ENCODE measurements at places on chromosomes 6 and 20.

DNA sequence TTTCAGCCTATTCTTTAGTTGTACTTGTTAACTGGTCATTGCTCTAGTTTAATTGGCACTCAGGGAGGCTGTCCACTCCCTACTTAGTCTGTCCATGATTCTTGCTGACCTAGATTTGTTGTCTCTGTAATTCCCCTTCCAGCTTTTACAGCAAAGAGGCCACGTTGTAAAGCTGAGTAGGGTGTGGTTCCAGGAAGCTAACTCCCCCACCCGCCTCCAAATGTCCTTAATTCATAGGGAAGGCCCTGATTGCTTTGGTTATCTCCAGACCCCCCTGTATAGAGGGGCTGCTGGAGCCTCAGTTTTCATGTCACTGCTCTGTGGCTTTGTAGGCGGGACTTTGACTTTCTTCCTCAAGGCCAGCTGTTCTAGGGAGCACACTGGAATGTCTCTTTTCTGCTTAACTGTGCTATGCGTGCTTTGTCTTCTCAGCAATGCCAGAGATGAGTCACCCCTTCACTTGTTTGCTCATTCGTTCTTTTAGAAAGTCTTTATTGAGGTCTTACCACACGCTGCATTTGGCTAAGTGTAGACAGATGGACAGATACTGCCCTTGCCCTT is 175.1 kb upstream of the JAG1 start:
- DNase-seq: peak; percentile 94

- DNase-seq: peak; percentile 25
These were observed 247.8 kb upstream of the JAG1 start for GRCh38 chr20:10921491-10922010.

- peak; percentile 45 for DNase-seq
These were observed 80.5 kb downstream of the SMPDL3A start for GRCh38 chr6:122869437-122870024.

- no peak for DNase-seq
These were observed 12.7 kb upstream of the PRELID3B start for GRCh38 chr20:59055302-59055701.

DNA sequence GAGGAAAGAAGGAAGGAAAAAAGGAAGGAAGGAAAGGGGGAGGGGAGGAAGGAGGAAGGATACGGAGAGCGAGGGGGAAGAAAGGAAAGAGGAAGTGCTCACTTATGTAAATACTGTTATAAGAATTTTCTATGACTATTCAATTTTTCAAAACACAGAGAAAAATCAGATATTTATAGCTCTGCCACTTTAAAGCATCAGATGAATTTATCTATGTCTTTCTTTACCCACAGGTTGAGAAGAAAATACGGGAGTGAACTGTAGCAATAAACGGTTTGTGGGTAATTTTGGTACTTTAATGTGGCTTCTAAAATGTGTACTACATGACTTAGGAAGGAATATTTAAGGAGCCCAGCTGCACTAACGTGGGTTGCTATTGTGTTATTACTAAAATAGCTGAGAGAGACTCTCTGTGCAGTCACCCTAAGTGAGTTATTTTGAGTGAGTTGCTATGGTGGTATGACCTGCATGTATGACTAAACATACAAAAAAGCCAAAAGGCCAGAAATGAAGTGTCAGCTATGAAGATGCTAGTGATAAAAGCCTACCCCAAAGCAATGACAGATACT is 225.5 kb downstream of the SOD2 start:
- DNase-seq: peak; percentile 32

GRCh38 chr6:82364087-82365015 is 734 bp downstream of the TPBG start:
- DNase-seq: peak; percentile 69

- DNase-seq: no peak
These were observed 54.2 kb upstream of the SIRPA start for GRCh38 chr20:1840817-1841553.

- no peak for DNase-seq
These were observed 24.2 kb downstream of the MDGA1 start for GRCh38 chr6:37673436-37673835.

- DNase-seq: no peak
These were observed 93.2 kb downstream of the CLVS2 start for GRCh38 chr6:123089226-123089625.

- DNase-seq: no peak
These were observed 115.1 kb upstream of the SOX4 start for GRCh38 chr6:21478411-21478810.

- DNase-seq: peak; percentile 89
These were observed 79.9 kb downstream of the ATXN1 start for GRCh38 chr6:16681260-16681873.

DNA sequence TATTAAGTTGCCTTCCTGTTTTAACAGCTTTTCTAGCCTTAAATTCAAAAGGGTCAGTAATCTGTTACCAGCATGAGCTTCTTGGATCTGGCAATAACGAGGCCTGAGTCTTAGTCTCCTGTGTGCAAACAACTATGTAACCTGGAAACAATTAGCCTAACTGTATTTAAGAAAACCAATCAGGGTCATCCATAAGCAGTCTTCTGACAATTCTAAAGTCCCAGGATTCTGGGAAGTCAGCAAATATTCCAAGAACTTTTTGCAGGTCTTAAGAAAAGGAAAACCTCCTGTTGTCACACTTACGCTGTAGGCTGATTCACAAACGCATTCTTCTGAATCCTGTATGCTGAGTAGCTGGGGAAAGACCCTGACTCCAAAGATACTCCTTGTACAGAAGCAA is 90.4 kb downstream of the COL12A1 start:
- DNase-seq: peak; percentile 41

GRCh38 chr20:44418069-44418905 is 57.4 kb upstream of the TTPAL start:
- no peak for DNase-seq

- no peak for DNase-seq
These were observed 39.9 kb upstream of the RNF8 start for GRCh38 chr6:37313723-37314486.

DNA sequence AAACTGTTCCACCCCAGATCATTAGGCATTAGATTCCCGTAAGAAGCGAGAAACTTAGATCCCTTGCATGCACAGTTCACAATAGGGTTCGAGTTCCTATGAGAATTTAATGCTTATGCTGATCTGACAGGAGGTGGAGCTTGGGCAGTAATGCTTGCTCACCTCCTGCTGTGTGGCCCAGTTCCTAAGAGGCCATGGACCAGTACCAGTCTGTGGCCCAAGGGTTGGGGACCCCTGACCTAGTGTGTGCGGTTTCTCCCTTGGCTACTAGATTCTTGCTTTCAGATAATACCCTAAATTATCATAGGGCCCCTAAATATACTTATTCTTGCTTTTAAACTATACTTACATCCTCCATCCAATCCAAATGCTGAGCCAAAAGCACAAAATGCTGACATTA is 1.9 kb upstream of the GPSM3 start:
- no peak for DNase-seq

GRCh38 chr6:129644567-129645015 is 65.4 kb downstream of the ARHGAP18 start:
- peak; percentile 78 for DNase-seq

GRCh38 chr20:38751360-38751976 is 3.2 kb downstream of the ACTR5 start:
- peak; percentile 36 for DNase-seq

GRCh38 chr6:66662196-66662595 is 955.2 kb upstream of the EYS start:
- no peak for DNase-seq

DNA sequence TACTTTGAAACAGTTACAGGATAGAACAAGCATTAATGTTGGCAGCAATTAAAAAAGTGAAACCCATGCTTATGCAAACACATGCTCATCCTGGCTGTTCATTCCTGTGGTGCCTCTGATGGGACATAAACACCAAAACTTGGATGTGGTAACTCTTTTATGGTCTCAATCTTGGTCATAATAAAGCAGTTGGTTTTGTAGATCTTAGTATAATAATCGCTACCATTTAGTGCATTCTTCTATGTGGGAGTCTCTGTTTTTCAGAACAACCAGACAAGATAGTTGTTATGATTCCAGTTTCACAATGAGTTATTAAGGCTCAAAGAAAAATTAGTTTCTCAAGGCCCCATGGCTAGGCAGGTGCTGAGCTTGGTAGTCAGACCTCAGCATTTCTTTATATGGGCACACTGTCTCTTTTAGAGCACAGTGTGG is 184.0 kb downstream of the UTRN start:
- DNase-seq: peak; percentile 64

GRCh38 chr6:24214984-24215383 is 89.0 kb downstream of the NRSN1 start:
- DNase-seq: no peak

DNA sequence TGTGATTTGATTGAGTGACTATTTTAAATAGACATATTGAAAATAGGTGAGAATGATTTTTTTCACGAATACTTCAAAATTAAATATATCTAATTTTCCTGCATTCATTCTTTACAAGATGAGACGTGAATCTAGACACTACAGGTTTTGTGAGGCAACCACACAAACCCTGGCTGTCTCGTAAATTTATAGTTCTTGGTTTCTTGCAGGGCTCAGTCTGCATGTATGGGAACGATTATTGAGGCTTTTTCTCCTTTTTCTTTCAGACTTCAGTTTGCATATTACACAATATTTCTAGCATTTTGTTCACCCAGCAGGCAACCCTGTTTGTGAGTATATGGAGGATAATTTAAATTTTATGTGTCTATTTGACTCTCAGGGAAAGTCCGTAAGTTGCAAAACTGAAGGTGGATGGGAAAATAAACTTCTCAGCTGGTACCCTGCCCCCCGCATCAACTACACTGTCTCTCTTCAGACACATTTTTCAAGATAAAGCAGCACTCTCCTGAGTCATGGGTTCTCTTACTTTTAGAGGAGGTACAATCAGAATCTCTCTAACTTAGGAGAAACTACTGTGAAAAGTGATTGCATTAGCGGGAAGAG is 1349.3 kb downstream of the GRIK2 start:
- DNase-seq: no peak

- DNase-seq: no peak
These were observed 19.2 kb downstream of the JAG1 start for GRCh38 chr20:10654630-10655029.

DNA sequence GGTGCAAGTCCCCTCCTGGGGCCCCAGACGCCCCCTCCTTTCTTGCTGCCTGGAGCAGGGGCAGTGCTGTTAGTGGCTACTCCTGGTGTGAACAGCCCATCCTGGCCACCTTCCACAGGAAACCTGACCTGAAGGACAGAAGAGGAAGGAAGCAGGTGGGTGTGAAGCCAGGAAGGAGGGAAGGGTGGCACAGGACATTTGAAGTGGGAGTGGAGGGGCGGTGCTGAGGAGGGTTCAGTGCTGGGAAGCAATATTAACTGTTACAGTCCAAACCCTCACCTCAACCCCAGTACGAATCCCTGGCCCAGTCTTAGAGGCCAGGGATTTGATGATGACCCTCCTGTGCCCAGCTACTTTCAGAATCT is 766 bp downstream of the PRICKLE4 start:
- DNase-seq: no peak

DNA sequence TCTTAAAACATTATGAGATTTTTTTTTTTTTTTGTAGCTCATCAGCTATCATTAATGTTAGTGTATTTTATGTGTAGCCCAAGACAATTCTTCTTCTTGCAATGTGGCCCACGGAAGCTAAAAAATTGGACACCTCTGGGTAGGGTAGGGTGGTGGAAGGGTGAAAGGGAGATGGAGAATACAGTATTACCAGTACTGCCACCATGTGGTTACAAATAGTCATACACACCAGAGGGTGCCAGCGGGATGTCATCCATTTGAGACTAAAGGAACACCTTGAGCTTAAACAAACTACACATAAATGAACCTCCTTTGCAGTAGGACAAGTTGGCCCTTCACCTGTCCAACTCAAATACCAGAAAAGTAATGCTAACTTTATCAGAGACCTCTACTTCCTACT is 601.9 kb downstream of the HTR1B start:
- no peak for DNase-seq

DNA sequence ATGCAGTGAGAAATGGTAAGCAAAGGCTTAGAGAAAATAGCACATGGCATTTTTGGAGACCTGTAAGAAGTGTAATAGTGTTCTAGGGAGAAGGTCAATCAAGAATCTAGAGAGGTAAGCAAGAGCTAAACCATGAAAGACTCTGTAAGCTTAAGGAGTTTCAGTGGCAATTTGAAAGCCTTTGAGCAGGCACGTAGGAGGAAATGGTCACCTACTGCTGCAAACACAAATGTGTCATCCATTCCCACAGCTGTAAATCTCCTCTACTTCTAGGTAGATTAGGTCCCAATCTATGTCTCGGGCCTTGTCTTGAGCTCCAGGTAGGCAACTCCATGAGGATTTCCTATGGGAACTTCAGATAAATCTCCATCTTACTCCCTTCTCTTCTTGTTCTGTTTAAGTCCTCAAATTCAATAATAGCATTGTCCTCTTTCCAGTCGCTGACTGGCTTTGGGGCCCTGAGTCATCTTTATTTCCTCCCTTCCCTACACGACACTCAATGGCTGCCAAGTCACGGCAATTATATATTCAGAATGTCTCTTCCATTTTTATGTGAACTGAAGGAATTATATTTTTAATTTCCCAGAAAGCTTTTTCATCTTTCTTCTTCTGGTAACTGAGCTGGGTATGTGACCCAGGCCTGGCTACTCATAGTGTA is 24.2 kb upstream of the PAQR8 start:
- DNase-seq: no peak

- DNase-seq: peak; percentile 60
These were observed 43.7 kb downstream of the NINL start for GRCh38 chr20:25541676-25542075.

DNA sequence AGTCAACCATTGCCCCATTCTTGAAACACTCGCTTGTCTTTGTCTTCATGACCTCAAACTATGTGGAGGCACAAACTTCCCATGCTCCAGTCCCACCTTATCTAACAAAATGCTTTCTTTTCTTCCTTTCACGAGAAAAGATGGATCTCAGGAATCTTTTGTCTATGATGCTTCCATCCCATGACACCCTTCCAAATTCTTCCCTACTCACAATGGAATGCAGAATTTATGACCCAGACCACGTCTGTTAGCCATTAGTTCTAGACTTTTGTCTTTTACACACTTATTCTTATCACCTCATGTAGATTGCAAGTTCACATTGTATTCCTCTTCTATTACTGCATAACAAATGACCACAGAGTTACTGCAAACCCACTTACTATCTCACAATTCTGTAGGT is 24.2 kb upstream of the LAMP5 start:
- DNase-seq: peak; percentile 37
